ENCODE measurements at places on chromosomes 11 and 22. TPM values are rescaled to one million over a fixed set of nuclear protein-coding genes. Genes with fewer than 3 reads are reported as not detected.

The MMP7 gene
- total RNA-seq, result 0.25 TPM

The PDE2A gene
- 80.4 TPM for total RNA-seq

The CCDC82 gene
- total RNA-seq, result 54.6 TPM

The LRRC74B gene
- not detected for total RNA-seq

The CCDC81 gene
- total RNA-seq, result 2.5 TPM
